GM12864 (cell line): ENCODE measurements at places on chromosomes 5 and 9.

DNA sequence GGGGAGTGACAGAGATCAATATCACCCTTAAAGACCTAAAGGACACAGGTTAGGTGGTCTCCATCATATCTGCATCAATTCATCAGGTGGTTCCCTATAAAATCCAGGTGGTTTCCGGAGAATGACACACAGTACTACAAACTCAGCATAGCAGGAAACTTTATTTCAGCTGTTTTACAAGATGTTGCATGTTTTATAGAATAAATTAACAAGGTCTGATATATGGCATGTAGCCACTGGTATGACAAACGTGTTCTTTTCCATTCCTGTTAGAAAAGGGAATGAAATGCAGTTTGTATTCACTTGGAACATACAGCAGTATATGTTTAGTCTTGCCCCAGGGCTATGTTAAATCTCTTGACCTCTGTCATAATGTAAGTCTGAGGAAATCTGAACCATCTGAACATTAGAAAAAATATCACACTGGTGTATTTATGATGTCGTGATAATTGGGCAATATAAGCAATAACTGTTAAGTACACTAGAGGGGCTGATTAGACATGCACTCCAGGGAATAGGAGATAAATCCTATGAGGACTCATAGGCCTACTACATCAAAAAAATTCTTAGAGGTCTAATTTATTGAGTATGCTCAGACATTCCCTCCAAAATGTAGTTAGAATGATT is 42.2 kb upstream of the TNFSF8 start:
- no peak for DNase-seq

DNA sequence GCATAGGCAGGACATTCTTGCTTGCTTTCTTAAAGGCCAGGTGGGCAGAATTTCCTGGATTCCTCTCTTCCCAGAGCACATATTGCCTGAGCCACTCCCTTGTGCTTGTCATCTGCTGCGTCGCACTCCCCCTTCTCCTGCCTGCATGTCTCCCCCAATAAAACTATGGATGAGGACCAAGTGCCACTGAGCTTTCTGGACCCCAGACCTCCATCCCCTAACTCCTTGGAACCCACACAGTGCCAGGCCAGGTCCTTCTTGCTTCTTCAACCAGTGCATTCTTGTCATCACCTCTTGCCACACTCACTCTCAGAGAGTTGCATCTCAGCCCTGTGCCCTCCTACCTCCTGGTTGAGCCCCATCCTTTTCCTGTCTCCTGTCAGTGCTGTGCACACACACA is 157.9 kb upstream of the PANK3 start:
- no peak for DNase-seq

DNA sequence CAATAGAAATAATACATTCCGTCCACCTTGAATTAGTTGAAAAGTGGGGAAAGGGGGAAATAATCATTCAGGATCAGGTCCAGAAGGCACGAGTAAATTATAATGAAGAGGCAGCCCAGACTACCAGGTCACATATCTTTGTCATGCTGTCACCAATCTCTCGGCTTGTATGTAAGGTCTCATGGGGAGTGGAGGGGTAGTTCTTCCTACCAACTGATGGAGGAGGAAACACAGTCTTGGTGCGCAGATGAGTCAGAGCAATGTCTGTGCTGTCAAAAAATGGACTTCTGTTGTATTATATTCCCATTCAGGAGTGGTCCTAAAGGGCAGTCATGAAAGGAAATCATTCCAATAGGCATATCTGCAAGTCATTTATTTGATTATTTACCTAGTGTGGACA is 164.2 kb upstream of the PTGER4 start:
- DNase-seq, result no peak

- no peak for DNase-seq
Measured at GRCh38 chr5:167937635-167937998, 353.8 kb upstream of the WWC1 start.

- no peak for DNase-seq
Measured at GRCh38 chr5:76085243-76085579, 2.0 kb downstream of the SV2C start.

DNA sequence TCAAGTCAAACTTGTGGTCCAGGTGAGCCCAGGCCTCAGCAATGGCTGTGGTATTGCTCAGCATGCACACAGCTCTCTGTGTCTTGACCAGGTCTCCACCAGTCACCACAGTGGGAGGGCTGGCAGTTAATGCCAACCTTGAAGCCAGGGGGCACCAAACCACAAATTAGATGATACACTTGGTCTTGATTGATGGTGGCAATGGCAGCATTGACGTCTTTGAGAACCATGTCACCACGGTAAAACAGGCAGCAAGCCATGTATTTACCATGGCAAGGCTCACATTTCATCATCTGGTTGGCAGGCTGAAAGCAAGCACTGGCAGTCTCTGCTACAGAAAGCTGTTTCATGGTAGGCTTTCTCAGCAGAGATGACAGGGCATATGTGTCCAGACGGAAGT is 40.0 kb downstream of the NIM1K start:
- DNase-seq, result no peak
